ENCODE measurements at places on chromosomes 5 and 9.

DNA sequence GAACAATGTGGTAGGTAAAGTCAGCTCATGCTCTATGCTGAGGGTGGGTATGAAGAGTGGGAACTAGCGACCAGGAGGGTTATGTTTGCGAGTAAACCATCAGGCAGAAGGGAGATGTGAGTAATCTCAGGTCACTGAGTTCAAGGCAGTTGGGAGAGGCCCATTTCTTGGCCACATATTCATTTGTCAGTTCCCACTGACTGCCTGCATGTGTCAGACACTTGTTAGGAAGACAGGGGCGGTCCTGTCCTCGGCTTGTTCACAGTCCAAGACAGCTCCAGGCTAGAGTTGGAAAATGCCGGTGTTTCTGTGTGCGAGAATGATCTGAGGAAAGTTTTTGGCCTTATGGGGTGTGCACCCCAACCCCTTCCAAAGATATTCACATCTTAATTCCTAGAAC lies 48.6 kb upstream of the GDNF start:
- no peak for DNase-seq

DNA sequence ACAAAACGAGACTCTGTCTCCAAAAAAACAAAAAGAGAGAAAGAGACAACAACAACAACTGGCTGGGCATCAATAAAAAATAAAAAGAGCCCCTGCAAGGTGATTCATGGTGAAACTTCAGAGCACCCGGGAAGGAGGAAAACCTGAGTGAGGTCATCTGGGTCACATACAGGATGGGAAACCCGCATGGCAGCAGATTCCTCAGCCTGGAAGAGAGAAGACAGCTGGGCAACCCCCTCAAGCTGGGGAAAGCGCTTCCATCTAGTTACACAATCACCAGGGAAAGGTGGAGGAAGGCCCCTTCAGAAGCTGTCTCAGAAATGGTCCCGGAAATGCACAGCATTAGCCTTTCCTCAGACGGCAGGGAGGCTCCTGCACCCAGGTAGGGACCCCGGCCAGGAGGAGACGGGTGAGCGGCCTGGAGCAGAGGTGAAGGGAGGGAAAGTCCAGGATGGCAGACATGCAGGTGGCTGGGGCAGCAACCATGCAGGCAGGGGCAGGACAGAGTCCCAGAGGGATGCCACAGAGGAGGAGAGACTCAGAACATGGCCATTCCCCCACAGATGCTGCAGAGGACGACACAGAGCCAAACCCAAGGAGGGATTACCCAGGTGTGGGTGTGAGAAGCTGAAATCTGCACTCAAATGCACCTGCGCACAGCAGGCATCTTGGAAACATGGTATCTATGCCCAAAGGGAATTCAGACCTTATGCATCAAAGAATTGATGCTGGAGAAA lies 29.4 kb downstream of the CAMSAP1 start:
- no peak for DNase-seq

DNA sequence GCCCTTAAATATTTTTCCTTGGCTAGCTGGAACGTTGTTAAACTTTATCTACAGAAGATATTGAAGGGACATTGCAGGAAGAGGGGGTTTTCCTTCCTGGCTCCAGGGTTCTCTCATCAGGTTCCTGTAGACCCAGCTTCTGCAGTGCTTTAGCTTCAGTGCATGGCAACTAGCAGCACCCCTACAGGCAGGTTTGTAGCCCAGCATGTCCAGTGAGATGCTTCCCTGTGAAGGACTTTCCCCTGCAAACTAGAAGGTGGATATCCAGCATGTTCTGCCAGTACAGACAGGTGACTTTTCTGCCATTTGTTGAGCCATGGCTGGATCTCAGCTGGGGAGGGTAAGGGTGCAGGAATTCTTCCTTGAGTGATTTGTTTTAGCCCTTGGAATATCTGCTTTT lies 10.4 kb downstream of the CCL28 start:
- no peak for DNase-seq

- DNase-seq, result no peak
Measured at GRCh38 chr5:107704681-107705401, 34.1 kb upstream of the EFNA5 start.

DNA sequence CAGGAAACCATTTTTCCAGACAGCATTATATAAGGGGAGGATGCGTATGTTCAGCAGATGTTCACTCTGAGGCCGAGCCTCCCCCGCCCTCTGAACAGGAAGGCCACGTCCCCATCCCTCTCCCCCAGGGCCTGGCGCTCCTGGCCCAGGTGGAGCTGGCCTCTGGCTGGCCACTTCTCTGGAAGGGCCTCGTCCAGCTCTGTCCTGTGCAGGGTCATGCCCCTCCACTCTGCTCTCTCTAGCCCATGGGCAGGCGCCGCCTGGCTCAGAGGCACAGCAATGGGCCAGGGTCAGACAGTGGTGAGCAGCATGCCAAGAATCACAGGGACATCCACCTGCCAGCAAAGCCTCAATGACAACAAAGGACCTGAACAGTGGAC lies 34.2 kb downstream of the ADAMTS2 start:
- DNase-seq, result no peak

DNA sequence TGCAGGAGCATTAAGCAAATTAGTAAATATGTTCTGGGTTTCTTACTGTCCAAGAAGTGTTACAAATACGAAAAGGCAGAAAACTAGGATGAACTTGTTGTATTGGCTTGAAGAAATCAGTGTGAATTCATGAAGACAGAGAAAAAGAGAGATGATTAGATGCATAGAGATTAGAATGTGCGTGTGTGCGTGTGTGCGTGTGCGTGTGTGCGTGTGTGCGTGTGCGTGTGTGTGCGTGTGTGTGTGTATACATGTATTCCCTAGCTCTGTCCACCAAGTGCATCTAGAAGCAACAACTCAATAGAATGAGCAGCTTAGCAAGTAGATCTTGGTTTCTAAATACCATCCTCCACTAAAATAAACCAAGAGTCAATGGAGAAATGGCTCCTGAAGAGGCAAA lies 41.5 kb downstream of the SMIM23 start:
- no peak for DNase-seq

- no peak for DNase-seq
Measured at GRCh38 chr9:89444925-89445765, 52.8 kb downstream of the SEMA4D start.

GRCh38 chr5:10831419-10831818 lies 70.4 kb upstream of the DAP start:
- DNase-seq, result no peak

DNA sequence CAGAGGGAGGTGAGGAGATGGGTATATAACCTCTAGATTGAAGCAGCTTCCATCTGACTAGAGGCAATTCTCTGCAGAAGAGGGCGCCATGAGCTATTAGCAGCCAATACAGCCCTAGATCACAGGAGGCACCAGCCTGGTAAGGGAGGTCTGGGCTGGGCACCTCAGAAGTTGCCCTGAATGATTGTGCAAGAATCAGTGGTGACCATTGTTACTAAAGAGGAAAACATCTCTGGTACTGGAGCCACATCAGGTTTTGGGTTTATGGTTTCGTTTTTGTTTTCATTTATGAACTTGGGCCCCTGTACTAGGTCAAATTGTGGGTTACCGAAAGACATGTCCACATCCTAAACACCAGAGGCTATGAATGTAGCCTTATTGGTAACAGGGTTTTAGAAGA lies 342.0 kb downstream of the MLLT3 start:
- no peak for DNase-seq

DNA sequence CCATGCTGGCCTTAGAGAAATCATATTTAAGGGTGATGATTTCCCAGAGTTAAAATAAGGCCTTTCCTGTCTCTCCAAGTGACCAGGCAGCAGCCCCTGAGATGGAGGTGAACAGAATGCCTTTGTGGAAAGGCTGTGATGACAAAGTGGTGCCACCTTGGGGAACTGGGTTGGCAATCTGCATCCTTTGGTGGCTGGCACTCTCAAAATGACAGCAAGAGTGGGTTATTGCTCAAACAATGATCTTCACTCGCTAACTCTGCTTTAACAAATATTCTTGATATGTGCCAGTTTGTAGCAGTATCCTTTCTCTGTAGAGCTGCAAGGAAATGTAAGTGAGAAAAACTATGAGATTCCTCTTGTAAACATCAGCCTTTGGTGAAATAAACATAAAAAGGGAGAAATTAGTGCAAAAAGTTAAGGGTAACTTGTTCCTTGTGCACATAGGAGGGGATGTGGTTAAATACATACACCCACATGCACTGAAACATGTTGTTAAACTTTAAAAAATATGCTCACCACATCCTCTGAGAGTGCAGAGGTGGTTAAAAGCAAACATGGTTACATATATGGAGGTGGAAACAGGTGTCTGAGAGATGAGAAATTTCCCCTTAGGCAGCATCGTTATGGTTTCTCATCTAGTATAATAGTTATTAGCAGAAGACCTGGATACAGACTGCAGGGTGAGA lies 373.4 kb upstream of the CTNND2 start:
- DNase-seq, result no peak

Measured in stimulated activated CD8-positive, alpha-beta memory T cell treated with anti-CD3 and anti-CD28 coated beads, Interleukin-2, amount 100 ng/mL, for 1 hour (primary cell).